ENCODE measurements at places on chromosomes 6 and 20.

DNA sequence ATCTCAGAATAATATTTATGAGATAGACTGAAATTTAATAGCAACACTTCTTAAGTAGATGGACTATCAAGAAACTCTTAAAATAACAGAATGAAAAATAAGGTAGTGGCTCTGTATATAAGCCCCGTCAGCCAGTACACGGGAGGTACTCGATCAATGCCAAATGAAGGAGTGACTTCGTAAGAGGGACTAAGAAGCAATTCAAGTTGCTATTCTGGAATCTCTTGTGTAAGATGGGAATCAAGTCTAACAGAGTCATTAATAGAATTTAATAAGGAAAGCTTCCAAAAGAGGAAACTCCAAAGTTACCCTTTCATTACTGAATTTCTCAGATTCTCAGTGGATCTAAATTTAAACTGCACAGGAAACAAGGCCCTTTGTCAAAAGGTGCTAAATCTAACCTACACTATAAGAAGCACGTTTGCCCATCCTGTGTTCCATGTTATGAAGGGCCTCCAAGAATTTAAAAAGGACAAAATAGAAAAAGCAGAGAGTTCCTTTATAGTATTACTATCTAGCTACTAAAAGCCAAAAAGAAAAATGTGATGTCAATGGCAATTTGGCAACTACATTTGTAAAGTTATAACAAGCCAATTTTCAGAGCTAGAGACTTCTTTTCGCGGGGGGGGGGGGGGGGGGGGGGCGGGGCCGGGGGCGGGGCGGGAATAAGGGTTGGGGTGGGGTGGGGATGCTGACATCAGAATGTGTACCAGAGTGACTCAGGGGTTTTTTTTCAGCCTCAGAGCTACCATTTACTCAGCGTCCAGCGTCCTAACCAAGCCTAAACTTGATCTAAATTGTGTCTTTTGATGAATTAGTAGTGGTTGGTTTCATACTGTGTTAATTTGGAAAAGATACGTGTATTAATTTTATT, 200.6 kb downstream of the GMPR start:
- no peak for DNase-seq

DNA sequence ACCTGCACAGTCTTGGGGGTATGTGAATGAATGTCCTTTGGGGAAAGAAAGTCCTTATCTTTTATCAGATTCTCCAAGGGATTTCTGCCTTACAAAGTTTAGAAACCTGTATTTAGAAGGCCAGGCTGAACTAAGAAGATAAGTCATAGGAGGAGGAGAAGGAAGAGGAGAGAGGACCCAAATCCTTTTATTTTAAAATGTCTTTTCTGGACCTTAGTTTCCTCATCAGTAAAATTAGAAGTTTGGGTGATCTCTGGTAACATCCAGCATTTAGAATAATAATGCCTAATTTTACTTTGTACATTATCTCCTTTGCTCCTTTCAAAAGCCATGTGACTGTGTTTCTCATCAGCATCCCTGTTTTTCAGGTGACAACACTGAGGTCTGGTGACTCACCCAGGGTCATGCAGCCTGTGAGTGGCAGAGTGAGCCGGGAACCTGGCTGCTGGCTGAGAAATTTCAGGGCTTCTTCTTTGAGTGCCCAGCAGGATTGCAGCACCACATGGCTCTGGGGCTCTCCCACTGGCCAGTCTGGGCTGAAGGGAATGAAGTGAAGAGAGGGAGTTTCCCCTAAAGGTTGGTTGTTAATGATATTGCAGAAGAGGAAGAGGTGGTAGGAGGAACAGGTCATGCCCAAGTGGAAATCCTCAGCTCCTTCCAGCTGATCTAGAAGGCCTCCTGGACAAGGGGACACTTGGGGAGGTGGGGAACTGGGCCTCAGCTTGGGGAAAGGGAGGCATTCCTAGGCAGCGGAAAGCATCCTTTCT, 34.0 kb downstream of the VEGFA start:
- DNase-seq, result no peak

DNA sequence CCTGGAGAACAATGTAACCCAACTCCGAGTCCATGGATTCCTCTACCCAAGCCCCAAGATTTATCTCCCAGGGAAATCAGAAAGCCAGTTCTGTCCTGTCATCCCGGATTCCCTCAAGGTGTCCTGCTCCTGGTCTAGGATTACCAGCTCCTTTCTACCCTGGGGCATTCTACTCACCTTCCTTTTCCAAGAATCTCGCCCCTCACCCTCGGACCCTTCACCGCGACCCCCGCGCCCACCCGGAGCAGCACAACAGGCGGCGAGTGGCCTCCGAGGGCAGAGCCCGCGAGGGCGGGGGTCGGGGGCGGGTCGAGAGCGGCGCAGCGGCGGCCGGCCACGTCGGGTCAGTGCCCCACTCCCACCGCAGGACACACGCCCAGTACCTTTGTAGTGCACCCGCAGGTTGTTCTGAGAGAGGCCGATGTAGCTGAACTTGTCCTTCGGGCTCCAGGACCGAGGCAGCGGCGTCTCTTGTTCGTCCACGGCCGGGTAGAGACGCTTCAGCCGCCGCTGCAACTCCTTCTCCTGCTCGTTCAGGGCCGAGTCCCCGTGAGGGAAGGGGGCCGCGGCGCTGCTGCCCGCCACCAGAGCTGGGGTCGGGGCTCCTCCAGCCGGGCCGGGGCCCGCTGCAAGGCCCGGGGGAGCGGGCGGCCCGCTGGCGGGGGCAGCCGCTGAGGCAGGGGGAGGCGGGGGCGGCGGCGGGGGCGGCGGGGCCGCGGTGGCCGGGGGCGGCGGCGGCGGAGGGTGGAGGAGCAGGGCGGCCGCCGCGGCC, 897 bp downstream of the RANBP9 start:
- no peak for DNase-seq

- no peak for DNase-seq
Observed at GRCh38 chr6:16292432-16292831, 54.0 kb downstream of the GMPR start.

GRCh38 chr6:155340464-155341129, 26.3 kb upstream of the TFB1M start:
- no peak for DNase-seq

DNA sequence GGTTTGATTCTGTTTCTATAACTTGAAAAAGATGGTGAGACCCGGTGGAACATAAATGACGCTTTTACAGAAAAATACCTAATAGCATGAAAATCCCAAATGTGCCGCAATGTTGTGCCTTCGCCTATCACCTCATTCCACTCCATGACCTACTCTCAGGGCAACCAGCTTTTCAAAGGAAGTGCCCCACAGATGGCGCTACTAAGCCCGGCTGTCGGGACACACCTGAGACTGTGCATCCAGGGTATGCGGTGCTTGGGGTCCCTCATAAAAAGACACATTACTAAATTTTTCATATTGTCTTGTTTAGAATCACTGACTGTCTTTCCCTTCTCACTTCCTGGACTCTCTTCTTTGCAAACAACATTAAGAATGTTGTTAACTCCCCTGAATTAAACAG, 145.5 kb upstream of the RPS6KA2 start:
- no peak for DNase-seq

DNA sequence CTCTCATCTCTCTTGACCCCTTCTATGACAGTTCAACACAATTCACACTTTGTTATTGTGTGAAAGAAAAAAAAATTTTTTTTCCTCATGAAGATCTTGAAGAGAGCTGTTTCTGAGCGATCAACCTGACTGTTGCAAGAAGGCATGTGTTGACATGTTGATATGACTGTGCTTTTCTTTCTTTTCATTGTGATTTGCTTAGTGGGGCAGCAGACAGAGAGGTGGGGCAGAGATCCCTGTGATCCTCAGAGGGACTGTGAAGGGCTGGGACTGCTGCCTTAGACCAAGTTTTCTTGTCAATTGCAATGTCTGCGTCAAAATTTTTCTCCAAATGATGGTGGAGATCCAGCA, 70.8 kb upstream of the IYD start:
- DNase-seq, result no peak

- peak; percentile 57 for DNase-seq
Observed at GRCh38 chr20:40565001-40565681, 123.9 kb downstream of the MAFB start.

GRCh38 chr6:11055127-11055627, 11.1 kb upstream of the ELOVL2 start:
- DNase-seq, result no peak

- no peak for DNase-seq
Observed at GRCh38 chr6:43981363-43981990, 145.8 kb downstream of the MRPL14 start.

DNA sequence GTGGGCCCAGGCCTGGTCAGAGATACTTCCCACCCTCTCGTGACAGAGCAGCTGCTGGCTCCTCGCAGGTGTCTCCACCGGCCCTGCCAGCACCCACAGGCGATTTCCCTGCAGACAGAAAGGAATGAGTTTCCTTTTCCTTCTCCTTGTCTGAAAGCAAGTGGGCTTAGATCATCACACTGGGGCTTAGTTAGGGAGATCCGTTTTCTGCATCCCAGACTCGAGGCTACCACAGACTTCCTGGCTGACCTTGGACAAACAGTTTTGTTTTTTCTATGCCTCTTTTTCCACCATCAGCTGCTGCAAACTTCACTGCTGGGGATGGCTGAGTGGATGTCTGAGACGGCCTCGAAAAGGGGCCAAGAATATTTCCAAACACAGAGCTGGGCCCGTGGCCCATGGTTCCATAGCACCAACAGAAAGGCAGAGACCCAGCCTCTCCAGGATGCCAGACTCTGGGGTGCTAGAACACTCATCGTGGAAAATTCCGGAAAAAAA, 86.5 kb downstream of the BANF2 start:
- no peak for DNase-seq

- DNase-seq, result no peak
Observed at GRCh38 chr20:588476-588875, 21.6 kb downstream of the TCF15 start.

GRCh38 chr20:10551732-10552724, 116.9 kb downstream of the SLX4IP start:
- DNase-seq, result no peak

DNA sequence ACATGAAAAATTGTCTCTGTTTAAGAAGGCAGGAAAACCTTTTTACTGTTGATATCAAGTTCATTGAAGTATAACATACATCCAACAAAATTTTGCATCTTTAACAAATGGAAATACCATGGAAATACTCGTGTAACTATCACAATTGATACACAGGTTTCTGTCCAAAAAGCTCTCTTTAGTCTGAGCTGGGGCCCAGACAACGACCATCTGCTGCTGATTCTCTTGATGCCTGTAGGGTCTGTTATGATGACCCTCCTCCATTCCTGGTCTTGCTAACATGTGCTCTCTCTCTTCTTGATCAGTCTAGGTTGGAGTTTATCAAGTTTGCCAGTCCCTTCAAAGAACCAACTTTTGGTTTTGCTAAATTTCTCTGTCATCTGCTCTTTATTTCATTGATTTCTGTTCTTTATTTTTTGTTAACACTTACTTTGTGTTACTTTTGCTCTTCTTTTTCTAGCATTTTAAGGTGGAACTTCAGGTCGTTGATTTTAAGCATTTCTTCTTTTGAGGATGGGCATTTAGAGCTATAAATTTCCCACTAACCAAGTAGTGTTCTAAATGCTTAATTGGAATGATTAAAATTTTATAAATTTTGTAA, 116.8 kb downstream of the PSMB1 start:
- DNase-seq, result no peak

DNA sequence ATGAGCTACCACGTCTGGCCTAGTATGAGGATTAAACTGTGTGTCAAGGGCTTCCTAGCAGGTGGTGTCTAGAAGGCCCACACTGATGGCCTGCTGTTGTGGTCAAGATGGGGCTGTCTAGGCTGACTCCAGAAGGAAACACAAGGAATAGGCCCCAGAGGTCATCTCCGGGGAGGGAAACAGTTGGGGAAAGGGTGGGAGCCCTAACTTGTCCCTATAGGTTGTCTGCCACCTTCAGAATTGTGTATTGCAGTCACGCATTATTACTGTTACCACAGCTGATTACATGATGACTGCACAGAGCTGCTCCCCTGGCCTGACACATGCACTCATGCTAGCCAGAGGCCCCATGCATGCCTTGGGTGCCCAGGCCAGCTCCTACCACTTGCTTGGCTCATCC, 27.3 kb downstream of the C20orf203 start:
- DNase-seq, result no peak

GRCh38 chr6:167479901-167480648, 155.2 kb downstream of the TTLL2 start:
- no peak for DNase-seq

DNA sequence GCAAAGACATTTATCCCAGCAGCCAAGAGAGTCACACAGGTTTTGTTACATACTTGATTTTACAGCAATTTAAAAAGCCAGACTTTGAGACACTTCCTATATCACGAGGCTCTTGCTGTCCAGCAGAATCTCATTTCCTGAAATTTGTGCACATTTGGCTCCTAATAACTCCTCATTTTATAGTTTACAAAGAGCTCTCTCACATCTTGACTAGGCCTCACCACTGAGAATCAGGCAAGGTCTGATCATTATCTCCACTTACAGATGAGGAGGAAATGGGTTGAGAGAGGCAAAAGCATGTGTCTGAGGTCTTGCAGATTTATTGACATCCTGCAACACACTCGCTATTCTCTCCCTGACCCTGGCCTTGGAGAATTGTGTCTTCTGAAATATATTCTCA, 426.8 kb downstream of the MAFB start:
- DNase-seq, result no peak

DNA sequence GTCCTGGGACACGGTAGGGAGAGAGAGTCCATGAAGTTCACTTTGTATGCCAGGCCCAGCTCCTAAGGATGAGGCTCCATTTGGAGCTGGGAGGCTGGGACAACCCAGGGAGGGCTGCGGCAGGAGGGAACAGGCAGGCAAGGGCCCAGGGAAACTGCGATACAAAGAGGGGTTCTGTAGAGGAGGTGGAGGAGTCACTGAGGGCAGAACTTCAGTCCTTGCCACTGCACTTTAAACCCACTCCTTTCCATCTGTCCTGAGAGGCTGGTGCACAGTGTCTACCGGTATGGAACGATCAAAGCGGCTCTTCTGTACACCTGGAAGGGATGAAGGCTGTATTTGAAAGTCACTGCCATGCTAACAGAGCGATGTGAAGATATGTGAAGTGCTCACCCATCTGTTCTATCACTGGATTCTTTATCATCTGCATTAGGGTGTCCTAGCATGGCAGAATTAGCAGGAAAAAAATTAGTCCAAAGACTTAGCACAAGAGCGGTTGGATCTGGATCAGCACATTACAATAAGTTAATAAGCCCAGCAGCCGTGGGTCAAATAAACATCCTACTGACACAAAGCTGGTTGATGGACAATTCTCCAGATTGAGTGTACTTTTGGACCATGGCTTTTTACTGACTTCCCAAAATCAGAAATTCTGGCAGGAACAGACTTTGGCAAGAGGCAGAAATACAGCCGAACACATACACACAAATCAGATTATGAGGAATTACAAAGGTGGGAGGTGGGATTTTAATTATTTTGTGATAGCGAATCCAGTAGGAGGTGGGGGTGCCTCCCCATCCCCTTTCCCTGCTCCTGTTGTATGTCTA, 20.9 kb upstream of the ZFAND3 start:
- DNase-seq, result no peak

GRCh38 chr20:19992996-19993908, 23.9 kb upstream of the NAA20 start:
- DNase-seq, result no peak

DNA sequence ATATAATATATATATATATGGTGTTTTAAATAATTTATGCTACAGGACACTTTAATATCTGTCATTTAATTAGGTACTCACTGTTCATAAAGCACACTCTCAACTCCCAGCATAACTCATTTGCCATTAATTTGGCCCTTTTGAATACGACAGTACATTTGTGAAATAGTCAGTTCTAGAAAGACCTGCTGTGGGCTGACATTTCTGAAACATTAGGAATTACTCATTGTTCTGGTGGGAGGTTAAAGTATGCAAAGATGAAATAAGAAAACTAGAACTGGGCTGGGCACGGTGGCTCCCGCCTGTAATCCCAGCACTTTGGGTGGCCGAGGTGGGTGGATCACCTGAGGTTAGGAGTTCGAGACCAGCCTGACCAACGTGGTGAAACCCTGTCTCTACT, 497.5 kb downstream of the UTRN start:
- DNase-seq, result no peak

Data from smooth muscle cell of the brain vasculature (primary cell).